ENCODE measurements at places on chromosomes 3 and 15. TPM values are rescaled to one million over a fixed set of nuclear protein-coding genes. Genes with fewer than 3 reads are reported as not detected.

DNA sequence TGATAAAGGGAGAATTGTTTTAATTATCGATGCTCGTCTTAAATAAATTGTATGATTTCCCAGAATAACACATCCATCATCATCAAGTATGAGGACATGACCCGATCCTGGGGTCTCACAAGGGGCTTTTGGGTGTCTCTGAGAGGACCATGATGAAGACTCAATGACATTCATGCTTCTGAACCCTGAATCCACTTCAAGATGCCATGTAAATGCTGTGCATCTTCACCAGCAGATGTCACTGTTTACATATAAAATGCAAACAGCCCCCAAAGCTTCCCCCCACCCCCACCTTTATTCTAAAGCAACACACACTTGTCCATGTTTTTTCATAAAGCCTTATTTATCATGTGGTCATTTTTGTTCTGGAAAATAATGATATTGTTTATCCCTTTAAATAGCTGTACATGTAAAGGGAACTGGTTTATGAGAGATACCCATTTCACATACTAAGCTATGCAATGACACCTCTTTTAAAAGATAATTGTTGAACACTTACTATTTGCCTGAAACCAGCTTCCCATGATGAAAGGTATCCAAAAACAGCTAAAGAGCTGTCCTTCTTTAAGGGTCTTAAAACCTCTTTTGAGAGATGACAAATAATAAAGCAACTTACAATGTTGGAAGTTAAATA lies 69.7 kb upstream of the UBE3A start:
- DNase-seq = peak; percentile 54

DNA sequence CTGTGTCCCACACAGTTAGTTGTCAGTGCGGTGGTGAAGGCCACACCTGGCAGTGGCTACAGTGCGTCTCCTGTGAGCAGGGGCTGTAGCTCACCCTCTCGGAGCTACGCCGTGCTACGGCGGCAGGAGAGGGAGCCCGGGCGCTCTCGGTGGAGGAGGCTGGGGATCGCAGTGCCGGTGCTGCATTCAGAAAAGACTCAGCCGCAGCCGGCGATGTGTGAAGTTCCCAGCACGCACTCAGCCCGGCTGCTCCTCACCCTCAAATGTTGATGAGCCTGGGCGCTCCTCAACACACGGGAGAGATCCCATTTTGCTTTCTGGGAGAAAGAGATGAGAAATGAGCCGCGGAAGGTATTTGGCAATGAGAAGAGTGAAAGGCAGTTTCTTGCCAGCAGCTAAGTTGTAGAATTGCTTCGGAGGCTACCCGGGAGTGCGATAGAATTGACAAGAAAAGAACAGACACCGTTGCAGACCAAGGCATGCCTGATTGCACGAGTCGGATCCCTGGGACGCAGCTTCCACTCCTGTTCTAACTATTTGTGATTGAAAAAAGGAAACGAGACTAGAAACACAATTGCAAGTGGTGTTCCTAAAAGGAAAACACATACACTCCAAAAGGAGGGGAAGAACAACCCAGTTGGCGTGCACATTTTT lies at the start of gene UNC13C:
UNC13C (plus strand) TSS at position 189 of the 654 bp plus-strand sequence. CDS start 34,463 bp downstream, outside the sequence.
- peak; percentile 2 for DNase-seq

DNA sequence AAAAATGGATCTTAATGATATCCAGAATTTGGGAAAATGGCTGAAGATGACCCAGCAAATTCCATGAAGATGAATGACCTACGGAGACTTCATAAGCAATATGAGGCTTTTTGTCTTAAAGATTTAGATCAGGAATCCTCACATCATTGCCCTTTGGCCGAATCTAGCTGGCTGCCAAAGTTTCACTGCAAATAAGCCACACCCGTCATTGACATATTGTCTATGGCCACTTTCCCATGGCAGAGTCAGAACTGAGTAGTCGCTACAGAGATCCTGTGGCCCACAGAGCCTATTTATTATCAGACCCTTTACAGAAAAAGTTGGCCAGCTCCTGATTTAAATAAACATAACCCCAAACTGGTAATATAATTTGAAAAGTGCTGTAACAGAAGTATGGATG lies 307.4 kb upstream of the RARB start:
- no peak for DNase-seq

- DNase-seq = peak; percentile 99
Measured at GRCh38 chr3:101036213-101036618, 43.0 kb upstream of the ABI3BP start.

DNA sequence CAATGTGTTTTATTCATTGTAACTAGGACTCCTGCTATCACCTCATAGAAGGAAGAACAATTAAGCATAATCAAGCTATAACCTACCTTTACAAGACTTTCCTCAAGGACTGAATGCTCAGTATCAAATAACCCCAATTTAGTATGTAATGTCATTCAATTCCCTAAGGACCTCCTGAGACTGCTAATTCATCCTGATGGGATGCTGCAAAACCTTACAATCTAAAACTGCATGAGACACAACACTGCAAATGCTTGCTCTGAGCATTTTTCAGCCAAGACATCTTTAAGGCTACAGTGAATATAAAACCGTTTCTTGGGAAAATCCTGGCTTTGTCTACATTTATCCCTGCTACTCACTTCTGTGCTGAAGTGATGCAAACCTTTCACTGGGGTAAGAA lies 69.9 kb downstream of the RYK start:
- no peak for DNase-seq

DNA sequence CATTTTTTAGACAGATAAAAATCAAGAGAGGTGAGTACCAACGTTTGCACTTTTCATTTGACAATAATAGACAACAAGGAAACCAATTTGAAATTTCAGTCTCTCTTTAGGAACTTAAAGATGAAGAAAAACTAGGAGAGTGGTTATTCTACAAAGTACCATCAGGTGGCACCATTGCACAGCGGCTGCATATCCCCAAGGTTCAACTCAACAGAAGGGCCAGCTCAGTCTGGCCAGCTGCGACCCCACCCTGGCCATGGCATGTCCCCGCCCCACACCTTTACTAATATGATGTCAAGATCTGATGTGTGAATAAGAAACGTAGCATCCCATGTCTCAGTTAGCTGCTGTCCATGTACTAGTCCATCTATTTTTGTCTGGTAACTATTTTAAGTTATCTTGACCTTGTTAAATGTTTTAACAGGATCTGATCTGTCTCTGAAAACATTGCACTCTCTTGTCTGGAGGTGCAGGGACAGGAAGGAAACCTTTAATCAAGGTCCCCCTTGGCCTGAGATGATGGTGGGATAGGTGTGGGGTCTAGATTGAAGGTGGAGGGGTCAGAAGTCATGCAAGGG lies 35.5 kb upstream of the CGNL1 start:
- DNase-seq = peak; percentile 49

GRCh38 chr3:130507746-130508145 lies 9.2 kb upstream of the COL6A6 start:
- DNase-seq = no peak

GRCh38 chr15:57945616-57946015 lies 119.9 kb downstream of the ALDH1A2 start:
- no peak for DNase-seq

- peak; percentile 87 for DNase-seq
Measured at GRCh38 chr3:24048843-24049242, 103.8 kb downstream of the NR1D2 start.

DNA sequence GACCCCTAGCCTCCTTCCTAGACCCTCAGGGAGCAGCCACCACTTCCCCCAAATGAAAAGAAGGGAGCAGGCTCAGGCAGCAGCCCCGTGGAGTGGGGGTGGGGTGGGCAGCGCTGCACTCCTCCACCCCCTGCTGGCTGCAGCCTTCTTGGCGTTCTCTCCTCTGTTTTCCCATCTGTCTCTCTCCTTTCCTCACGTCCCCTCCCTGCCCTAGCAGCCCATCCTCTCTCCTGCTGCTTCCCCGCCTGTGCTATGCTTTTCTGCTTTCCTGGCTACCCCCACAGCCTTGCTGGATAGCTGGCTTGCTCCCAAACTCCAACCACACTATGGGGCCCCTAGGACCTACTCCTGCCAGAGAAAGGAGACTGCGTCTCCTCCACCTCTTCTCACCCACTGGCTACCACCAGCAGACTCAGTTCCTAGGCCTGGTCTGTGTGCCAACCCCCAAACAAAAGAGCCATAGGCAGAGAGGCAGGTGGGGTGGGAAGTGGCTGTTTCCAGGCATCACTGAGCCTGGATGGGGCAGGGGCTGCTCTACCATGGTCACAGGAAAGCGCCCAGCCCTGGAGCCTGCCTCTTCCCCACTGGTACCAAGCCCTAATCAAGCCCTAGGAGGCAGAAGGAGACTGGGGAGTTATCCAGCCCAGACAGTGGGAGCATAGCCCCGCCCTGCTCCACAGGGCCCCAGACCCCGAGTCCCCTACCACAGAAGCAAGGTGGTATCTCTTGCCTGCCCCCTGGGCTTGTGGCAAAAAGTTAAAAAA lies 3.4 kb upstream of the DISP2 start:
- DNase-seq = peak; percentile 37

DNA sequence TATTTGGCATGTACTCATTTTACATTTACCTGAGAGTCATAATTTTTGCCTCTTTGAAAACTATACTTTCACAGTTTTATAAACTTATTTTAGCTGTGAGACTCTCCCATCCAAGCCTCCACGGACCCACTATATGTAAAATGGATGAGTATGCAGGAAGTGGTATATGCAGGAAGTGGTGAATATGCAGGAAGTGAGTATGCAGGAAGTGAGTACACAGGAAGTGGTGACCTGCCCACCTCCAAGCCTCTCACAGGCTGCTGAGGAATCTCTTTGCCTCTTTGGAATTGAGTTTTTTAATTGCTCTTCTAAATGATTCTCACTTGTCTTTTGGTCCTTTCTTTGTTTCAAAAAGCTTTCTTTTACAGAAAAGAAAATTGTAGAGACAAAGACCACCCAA lies 85.2 kb downstream of the KBTBD8 start:
- DNase-seq = peak; percentile 22

DNA sequence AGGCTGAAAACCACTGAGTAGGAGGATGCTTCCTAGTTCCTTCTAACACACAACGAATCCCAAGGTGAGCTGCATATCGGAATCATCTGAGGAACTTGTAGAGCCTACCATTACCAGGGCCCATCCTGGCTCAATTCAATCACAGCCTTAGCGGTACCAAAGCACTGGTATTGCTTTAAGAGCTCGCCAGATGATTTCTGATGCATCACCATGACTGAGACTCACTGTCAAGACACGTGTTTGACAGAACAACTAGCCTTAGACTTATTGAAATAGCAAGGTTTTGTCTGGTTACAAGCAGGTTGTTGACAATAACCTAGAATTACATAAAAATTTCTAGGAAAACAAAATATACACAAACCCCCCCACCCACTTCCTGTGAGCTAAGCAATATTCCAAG lies 68.5 kb downstream of the CBLB start:
- DNase-seq = peak; percentile 7

DNA sequence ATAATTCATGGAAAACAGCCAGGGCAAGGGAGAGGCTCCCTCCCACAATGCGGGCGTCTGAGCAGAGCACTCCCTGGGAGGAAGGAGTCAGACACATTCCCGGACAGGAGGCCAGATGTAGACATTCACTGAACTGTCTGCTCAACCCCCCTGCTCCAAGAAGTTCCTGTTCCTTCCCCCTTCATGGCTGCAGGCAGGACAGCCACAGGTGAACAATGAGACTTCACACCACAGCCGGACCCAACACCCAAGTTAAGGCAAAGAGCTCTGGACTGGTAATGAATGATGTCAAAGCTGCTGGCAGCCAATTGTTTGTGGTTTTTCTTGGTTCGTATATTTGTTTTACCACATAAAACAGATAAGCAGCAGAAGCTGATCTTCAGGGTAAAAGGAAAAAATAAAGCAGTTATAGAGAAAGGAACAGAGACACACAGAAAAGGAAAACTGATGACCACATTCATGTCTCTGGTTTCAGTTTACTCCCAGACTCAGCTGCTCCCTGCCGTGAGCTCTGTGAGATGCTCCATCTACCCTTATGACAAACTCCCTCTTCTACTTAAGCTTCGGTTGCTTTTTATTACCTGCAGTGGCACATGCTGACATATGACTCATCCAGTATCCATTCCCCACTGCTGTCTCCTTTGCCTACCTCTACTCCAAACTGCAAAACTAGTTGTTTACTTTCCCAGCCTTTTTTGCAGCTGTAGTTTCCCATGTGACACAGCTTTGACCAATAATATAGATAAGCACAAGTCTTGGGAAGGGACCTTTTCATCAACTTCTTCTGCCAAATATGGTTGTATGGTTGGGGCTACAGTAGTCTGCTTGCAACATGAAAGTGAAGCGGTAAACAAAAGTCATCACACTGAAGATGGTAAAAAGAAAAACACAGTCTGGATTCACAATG lies 33.1 kb downstream of the DZIP1L start:
- peak; percentile 85 for DNase-seq

DNA sequence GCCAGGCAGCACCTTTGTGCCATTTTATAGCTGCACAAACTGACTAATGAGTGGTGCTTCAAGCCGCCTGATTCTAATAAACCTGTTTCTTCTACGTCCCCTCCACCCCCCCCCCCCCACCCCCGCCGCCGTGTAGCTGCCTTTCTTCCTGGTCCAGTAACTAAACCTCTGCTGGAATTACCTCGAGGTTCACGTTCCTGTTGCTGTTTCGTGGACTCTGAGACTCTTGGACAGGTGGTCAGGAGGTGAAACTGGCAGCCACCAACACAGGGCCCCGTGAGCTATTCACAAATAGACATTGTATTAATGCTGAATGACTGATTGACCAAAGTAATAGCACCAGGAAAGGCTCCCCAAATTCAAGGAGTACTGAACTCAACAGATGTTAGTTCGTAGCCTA lies 73.9 kb downstream of the TRIM69 start:
- DNase-seq = no peak

- no peak for DNase-seq
Measured at GRCh38 chr3:24062916-24063315, 117.8 kb downstream of the NR1D2 start.

GRCh38 chr3:143240886-143241285 lies 121.3 kb downstream of the CHST2 start:
- peak; percentile 22 for DNase-seq

- DNase-seq = no peak
Measured at GRCh38 chr3:135090020-135090717, 295.1 kb downstream of the EPHB1 start.

- no peak for DNase-seq
Measured at GRCh38 chr3:67490658-67491057, 163.8 kb downstream of the SUCLG2 start.

Gene TMEM158
- 181 TPM for total RNA-seq

Gene IVD
- total RNA-seq = 26.2 TPM

Gene C3orf70
- 0.06 TPM for total RNA-seq

Gene LTF
- not detected for total RNA-seq

Gene RHOA
- total RNA-seq = 706 TPM

Gene HCN4
- not detected for total RNA-seq

Gene MRAS
- 40.8 TPM for total RNA-seq

Gene CLDN1
- total RNA-seq = not detected

Gene GPR176
- total RNA-seq = 53.3 TPM

Gene FGF12
- not detected for total RNA-seq

Gene ZBTB47
- 28.9 TPM for total RNA-seq

Gene NPAP1
- not detected for total RNA-seq

Gene GOLGA6L10
- total RNA-seq = 0.80 TPM

Gene SNTN
- total RNA-seq = not detected

Data from LHCN-M2 (cell line).